ENCODE measurements at places on chromosomes 16 and 17.

GRCh38 chr17:60933739-60934138, 256.1 kb downstream of the BCAS3 start:
- no peak for DNase-seq

- no peak for DNase-seq
Observed at GRCh38 chr17:11944587-11944986, 52.7 kb downstream of the ZNF18 start.

GRCh38 chr17:34765291-34765690, 185.9 kb downstream of the TMEM132E start:
- DNase-seq: no peak

- DNase-seq: no peak
Observed at GRCh38 chr16:9556949-9557665, 465.7 kb downstream of the HAPSTR1 start.

DNA sequence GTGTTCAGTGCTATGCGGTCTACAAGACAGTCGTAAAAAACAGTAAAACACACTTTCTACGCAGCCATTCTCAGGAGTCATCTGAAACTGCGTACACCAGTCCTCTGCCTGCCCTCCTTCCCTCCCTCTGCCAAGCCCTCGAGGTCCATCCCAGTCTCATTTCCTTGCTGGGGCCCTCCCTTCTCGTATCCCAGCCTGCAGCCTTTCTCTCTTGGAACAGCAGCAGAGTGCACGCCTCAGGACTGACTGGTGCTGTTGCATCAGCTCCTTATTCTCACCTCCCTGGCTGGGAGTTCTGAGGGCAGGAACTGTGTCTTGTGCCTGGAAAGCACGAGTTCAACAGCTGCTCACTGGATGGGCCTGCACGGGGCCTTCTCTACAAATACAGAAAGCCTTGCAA, 12.5 kb downstream of the FAHD1 start:
- DNase-seq: no peak

GRCh38 chr16:4935241-4935855, 1.6 kb downstream of the PPL start:
- DNase-seq: no peak

DNA sequence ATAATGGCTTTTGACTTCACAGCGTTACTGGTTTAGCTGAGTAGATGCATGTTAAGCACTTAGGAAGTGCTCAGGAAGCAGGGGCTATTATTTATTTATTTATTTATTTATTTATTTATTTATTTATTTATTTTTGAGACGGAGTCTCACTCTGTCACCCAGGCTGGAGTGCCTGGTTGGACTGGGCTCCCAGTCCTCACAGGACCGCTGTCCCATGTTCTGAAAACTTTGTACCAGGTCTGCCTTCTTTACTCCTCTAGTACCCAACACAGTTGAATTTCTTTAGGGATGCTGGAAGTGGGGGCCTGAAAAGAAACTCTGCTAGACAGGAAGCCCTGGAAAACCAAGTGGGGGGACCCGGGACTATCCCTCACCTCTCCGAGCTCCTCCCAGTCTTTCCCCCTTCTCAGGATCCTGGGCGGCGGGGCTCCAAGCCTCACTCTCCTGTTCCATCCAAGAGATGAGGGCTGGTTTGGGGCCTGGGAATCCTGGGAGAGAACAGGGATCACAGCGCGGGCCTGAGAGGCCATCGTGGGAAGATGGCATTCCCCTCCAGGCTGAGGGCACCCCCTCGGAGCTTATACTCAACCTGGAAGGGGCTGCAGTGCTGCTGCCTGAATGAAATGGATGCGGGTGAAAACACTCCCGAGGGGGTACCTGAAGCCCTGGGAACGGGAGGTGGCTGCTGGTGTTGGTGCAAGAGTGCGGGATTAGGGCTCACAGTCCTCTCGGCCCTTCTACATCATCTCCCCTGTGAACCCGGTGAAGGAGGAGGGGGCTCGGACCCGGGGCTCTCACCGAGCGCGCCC, 674 bp downstream of the ZNF688 start:
- no peak for DNase-seq

DNA sequence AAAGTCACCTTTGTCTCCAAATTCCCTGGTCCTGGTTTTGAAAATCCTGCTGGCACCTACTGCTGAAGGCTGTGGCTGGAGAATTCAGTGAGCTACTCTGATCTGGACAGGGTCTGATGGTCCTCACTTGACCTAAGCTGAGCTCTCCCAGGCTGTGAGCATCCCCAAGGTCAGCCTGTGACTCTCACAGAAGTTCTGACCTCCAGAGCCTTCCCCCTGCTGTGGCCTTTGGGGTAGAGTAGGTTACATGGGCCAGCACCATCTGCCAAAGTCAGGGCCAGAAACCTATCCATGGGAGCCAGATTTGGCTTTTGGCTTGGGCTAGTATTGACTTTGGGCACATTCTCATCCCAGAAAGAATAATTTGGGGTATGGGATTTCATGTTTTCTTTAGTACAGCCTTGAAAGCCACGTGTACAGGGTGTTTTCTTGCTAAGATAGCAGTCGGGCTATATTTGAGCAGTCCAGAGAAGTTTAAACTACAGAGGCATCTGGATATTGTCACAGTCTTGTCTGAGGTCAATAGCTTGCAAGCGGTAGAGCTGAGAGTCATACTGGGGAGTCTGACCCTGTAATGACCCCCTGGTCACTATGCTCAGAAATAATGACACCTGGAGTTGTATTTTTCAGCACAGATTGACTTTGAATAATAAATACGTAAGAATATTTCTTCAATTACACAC, 6.2 kb upstream of the AGRP start:
- no peak for DNase-seq

GRCh38 chr17:46876353-46876887, 25.0 kb downstream of the WNT9B start:
- DNase-seq: no peak

DNA sequence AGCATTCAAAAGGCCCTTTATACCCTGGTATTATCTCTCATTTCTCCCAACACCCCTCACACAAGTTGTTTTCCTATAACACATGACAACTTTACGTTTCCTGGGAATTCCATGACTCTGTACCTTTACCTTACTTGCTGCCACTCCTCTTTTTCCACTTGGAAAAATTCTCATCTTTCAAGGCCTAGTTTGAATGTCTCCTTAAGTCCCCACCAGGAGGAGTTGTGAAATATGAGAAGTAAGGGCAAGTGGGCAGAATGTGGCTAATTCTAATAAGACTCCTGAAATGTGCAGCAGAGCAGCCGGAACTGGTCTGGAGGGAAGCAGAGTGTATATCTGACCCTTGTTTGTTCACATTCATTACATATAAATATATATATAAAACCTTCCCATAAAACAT, 39.7 kb downstream of the BRCA1 start:
- no peak for DNase-seq

DNA sequence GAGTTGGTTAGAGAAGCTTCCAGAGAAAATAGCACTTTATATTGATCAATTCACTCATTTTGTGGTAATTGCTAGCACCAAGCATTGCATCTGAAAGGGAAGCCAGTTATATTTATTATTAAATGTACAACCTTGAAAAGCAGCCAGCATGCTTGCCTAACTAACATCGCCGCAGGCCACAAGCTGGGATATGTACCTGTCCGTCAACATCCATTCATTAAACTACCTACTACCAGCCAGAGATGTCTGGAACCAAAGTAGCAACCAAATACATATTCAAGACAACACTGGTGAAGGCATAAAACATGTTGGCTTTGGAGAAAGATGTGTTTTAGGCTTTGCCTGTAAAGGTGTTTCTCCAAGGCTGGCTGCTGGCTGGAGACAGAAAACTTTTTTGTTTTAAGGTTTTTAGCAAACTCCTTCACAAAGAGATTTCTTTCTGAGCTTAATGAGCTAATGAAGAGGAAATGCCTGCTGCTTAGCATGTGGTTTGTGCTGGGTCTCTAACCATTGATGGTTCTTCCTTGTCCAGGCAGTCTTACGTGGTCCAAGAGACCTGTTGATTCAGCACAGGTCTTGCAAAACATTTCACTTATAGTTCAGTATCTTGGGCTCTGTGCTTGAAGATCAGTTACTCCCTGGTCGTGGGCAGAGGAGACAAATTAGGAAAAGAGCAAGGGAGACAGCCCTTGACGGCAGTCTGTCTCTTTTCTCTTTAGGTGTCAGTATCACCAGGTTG, 3.1 kb downstream of the ITPRIPL2 start:
- DNase-seq: no peak

DNA sequence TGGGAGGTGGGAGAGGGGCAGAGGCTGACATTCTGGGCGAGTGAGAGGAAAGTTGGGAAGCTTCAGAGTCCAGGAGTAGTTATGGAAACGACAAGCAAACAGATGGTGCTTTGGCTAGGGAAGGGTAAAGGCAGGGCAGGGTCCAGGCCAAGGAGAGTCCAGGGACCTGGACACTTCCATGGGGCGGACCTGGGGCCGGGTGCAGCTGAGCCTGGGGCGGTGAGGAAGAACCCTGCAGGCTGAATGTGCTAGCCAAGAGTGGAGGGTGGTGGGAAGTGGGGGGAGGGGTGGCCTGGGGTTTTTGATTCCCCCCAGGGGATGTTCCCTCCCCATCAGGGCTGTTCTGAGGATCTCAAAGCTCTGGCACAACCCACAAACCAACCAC, 2.6 kb downstream of the PPP1R9B start:
- no peak for DNase-seq
